ENCODE measurements at places on chromosomes 1 and 21.

DNA sequence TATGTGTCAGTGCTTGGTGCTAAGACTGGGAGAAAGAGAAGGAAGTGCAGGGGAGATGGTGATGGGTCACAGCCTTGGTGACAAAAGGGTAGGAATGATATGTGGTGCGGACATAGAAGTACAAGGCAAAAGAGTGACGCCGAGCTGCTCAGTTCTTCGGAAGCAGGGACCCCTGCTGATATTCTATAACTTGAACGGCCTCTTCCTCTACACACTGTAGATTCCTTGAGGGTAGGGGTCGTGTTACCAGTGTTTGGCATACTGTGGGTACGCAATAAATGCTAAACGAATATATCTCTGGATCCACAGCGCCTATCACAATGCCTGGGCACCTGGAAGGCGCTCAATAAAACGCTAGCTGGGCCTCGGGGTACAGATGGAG lies 488 bp downstream of the DBT start:
- DNase-seq, result no peak

GRCh38 chr1:157151073-157151472 lies 12.9 kb upstream of the ETV3 start:
- DNase-seq, result no peak

GRCh38 chr1:89884718-89885596 lies 64.1 kb downstream of the LRRC8D start:
- DNase-seq, result no peak

DNA sequence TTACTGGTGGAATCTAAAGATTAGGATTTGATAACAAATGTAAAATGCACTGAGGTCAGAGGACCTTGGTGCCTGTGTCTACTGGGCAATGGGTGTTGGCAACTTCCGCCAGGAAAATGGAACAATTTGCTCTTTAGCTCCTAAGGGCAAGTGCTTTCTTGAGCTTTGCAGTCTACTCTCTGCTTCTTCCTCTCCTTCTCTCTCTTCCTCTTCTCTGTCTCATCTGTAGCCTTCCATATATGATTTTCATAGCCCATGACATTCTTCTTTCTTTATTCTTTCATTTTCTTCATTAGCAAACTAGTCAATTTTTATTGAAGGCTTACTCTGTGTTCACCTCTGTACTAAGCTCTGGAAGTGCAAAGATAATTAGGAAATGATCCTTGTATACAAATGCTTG lies 35.5 kb downstream of the OVGP1 start:
- no peak for DNase-seq

GRCh38 chr1:60573726-60574409 lies 500.3 kb upstream of the C1orf87 start:
- DNase-seq, result no peak

All from stimulated activated CD4-positive, alpha-beta T cell treated with anti-CD3 and anti-CD28 coated beads, Interleukin-2, amount 100 ng/mL, for 24 hours (primary cell).